Activated T-helper 1 cell treated with anti-CD3 and anti-CD28 coated beads, Interleukin-2, amount 50 U/mL, for 16 hours (primary cell): ENCODE measurements at places on chromosomes 2 and 18.

- no peak for DNase-seq
Measured at GRCh38 chr2:71453404-71454220, at the start of gene DYSF. TSS of gene DYSF (plus strand) at chr2:71453561.

GRCh38 chr2:9883897-9884296 lies 40.6 kb downstream of the TAF1B start:
- DNase-seq: no peak

DNA sequence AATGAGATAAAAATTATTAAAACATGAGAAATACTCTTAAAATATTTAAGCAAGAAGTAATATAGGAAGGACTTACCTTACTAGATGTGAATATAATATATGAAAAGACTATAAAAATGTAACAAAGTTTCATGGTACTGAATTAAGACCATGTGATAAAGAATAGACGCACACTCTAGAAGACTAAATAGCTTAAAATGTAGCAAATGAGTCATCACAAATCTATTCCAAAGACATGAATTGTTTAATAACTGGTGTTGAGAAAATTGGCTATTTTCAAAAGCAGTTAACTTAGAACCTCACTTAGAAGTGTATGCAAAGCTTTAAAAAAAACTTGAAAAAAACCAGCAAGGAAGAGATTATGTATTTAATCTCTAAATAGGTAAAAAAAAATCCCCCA lies 64.1 kb downstream of the POLE4 start:
- DNase-seq: no peak

- DNase-seq: no peak
Measured at GRCh38 chr18:10293966-10294365, 160.5 kb upstream of the APCDD1 start.
